ENCODE measurements at places on chromosomes 13 and 19.

DNA sequence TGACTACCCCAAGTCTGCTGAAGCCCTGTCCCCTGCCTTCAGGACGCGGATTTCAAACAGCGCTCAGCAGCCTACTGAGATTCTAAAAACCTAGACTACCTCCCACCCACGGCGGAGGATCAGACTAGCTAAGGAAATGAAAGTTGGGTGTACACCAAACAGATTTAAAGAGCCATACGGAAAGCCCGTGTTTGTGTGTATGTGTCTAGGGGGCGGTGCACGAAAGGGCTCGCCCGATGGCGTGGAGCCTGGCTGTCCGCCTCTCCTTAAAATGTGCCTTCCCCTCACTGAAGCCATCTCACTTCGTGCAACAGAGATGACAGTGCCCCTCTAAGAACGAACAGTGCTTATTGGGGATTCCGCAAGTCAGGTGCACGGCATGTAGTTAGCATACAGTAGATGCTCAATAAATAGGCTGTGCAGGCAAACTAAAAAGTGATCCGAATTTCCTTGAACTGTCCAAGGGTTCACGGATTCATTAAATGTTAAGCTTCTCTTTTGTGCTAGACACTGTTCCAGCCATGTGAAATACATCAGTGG is 639 bp downstream of the LENG1 start:
- DNase-seq, result no peak

DNA sequence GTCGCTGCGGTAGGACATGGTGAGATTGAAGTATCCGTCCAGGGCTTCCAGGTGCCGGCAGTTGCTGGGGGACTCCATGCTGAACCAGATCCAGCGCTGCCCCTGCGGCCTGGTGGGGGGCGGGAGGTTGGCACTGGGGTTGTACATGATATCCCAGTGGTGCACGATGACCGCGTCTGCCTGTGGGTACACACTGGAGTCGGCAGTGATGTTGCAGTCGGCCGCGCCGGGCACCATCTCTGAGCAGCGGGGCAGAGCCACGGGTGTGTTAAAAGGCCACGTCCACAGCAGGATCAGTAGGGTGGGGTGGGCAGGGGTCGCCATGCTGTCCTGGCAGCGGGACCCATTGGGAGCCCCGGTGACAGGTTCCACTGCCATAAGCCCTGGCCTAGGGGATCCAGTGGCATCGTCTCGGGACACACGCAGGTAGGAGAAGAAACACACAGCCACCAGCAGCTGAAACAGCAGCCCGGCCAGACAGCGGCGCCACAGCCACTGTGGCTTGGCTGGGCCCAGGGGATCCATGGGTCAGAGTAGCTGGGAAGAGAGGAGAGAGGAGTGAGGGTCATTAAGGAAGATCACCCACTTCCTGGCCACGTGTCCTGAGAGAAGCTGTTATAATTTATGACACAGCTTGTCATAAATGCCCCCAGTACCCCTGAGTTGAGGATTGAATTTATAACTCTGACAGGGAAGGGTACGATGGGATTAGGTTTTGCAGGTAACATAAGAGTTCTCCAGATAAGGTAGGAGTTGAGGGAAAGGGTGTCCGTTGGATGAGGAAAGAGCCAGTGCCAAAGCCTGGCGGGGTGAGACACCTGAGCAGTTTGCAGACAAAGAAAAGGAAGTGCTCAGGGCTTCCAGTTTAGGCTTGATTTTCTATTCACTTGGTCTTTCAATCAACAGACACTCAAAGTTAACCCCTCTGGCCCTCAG is 2.9 kb downstream of the FUT5 start:
- DNase-seq, result no peak

DNA sequence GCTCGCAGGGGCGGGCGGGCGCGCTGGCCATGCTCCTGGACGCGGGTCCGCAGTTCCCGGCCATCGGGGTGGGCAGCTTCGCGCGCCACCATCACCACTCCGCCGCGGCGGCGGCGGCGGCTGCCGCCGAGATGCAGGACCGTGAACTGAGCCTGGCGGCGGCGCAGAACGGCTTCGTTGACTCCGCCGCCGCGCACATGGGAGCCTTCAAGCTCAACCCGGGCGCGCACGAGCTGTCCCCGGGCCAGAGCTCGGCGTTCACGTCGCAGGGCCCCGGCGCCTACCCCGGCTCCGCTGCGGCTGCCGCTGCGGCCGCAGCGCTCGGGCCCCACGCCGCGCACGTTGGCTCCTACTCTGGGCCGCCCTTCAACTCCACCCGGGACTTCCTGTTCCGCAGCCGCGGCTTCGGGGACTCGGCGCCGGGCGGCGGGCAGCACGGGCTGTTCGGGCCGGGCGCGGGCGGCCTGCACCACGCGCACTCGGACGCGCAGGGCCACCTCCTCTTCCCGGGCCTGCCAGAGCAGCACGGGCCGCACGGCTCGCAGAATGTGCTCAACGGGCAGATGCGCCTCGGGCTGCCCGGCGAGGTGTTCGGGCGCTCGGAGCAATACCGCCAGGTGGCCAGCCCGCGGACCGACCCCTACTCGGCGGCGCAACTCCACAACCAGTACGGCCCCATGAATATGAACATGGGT is 599 bp downstream of the ZIC2 start:
- no peak for DNase-seq

DNA sequence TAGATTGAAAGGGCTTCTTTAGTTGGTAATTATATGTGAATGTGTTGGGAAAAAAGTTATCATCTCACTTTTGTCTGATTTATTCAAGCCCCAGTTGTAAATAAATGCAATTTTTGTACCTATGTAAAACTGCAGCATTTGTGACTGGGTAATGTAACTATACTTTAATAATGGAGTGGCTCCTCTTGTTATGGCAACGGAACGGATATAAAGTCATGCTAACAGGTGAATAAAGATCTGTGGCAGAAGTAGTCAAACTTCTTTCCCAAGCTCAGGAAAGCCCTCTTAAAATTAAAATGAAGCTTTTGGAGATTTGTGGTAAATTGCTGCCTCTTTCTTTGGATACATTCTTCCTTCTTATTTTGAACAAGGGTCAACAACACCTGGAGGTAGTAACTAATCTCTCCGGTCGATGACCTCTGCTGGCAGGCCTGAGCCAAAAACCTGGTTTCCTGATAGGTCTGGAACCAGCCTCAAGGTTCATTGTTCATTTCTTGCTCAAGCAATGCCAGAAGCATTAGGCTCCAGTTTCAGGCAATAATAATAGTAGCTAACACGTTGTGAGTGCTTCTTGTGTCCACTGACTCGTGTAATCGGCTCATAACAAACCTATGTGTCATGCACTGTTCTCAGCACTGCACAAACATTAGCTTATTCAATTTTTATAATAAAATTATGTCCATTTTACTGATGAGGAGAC is 313.4 kb upstream of the DACH1 start:
- no peak for DNase-seq

DNA sequence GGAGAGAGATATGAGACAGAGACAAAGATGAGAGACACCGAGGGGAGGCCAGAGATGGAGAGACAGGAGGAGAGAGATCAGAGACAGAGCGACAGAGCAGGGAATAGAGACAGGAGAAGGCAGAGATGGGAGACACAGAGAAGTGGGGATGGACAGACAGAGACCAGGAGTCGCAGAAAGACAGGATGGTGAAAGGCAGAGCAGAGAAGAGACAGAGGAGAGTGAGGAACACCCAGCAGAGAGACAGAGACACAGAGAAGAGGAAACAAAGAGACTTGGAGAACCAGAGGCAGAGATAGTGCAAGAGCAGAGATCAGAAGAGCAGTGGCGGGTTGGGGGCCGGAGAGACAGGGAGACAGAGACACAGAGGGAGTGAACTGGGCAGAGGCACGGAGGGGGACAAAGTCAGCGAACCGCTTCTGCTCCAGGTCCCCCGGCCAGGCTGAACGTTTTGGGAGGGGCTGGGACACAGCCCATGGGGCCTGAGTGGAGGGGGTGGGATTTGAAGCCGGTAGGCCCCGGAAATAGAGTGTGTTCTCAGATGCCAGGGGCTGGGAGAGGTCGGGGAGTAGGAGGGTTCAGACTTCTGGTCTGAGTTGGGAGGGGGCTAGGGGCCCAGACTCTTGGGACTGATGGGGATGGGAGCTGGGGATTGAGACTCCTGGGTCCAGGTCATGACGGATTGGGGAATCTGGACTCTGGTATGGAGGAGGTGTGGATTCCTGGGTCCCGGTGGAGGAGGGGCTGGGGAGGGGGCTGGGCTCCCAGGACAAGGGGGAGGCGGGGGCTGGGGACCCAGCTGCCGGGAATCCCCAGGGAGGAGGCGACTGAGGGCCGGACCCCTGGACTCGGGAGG is 654 bp downstream of the ZNF579 start:
- DNase-seq, result no peak

DNA sequence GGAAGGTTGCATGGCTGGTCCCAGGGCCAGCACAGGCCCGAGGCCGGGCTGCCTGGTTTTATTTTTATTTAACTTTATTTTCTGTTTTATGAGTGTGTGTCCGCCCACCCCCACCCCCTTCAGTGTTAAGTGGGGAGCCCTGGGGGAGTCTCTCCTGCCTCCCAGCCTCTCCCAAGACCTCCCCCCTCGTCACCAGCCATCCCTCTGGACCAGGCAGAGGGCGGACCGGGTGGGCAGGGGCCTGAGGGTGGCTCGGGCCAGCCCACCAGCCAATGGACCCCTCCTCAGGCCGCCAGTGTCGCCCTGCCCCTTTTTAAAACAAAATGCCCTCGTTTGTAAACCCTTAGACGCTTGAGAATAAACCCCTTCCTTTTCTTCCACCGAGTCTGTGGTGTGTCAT is 531 bp upstream of the TGFBR3L start:
- DNase-seq, result no peak

- DNase-seq, result no peak
These were observed 102.3 kb upstream of the ABCC4 start for GRCh38 chr13:95403349-95404140.

DNA sequence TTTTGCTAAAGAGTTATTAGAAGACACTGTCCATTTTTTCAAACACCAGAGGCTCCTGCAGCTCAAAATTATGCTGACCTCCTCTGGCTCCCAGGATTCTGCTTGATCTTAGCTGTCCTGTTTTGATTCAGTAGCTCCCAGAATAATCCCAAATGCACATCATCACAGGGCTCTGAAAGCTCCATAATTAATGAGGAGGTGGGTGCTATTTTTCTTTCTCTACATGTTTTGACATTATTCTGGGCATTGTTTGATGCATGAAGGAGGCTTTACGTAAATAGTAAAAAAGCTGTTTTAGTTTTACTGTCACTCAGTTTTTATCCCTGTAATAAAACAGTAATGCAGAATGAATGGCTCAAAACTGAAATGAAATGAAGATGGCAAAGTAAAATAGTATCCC is 495.4 kb downstream of the DCT start:
- no peak for DNase-seq

- no peak for DNase-seq
These were observed 549.0 kb upstream of the GPC6 start for GRCh38 chr13:92677571-92677970.

DNA sequence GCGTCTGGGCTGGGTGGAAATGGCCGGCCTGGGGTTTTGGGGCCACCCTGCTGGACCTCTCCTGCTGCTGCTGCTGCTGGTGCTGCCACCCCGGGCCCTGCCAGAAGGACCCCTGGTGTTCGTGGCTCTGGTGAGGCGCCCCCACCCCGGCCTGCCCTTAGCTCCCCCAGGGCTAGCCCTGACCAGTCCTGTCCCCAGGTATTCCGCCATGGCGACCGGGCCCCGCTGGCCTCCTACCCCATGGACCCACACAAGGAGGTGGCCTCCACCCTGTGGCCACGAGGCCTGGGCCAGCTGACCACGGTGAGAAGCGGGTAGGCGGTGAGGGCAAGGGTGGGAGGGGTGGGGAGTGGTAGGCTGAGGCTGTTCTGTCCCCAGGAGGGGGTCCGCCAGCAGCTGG is at the start of gene ACP4:
Gene ACP4, plus strand, starts transcription at position 20 of the 400 bp plus-strand sequence. Its CDS starts 0 bp downstream, at position 20.
- DNase-seq, result no peak

DNA sequence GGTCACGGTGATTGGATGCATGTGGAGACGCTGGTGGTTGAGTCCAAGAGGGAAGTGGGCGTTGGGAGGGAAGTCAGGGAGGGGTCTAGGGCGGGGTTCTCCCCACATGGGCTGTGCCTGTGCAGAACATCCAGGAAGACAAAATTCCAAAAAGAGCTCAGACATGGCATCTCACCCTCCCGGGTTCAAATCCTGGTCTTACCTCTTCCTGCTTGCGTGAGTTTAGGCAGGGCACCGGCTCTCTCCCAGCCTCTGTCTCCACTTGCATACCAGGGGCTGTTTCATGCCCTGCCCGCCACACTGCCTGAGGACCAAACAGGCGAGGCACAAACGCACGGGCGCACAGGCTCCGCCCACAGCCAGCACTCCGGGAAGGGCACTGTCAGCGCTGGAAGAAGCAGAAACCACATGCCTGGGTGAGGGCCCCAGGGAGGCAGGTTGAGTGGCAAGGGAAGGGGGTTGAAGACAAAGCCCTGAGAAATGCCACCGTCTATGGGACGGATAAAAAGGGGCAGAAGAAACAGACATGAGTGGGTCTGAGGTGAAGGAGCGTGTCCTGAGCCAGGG is 123.6 kb upstream of the SOX1 start:
- no peak for DNase-seq

- no peak for DNase-seq
These were observed 45.8 kb downstream of the LRCH1 start for GRCh38 chr13:46598820-46599180.

DNA sequence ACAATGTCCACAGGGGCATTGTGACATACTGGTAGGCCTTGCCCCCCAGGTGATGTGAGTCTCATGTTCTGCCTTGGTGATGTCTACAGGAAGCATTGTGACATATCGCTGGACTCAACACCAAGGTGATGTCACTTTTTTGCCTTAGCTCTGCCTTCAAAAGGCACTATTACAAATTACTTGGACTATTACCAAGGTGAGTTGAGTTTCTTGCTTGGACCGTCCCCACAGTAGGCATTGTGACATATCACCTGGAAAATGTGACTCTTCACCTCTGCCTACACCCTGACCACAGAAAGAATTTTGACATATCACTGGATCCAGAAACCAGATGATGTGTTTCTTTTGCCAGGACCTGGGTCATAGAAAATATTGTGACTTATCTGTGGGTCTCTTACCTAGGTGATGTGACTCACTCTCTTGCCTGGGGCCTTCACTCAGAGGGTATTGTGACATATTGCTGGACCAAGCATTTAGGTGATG is 60.6 kb upstream of the ZNF724 start:
- no peak for DNase-seq

DNA sequence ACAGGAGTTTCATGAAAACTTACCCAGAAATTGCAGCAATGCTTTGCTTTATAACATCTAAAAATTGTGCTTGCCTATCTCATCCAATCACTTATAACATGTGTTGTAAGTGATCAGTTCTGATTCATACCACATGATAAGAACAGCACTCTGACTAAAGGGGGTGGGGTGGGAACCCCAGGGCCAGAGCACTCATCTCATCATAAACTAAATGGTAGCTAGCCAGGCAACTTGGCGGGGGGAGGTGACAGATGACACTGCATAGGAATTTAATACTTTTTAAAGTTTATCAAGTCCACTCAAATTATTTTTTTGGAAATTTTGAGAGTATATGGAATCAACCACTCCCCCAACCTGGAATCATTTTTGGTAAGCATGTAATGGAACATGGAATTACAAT is 42.1 kb downstream of the FOXO1 start:
- peak; percentile 42 for DNase-seq

- no peak for DNase-seq
These were observed 423.5 kb upstream of the ATXN8OS start for GRCh38 chr13:69683921-69684686.

GRCh38 chr13:60273971-60274527 is 110.3 kb upstream of the DIAPH3 start:
- DNase-seq, result no peak
